ENCODE measurements at places on chromosomes 1 and 21.

GRCh38 chr1:118325550-118326225 lies 140.7 kb upstream of the SPAG17 start:
- H3K4me3 ChIP-seq: no peak overlapping the region
- H3K27me3 ChIP-seq: no peaks in the 10 kb centered on the region
- no peaks in the 10 kb centered on the region for H3K4me1 ChIP-seq

DNA sequence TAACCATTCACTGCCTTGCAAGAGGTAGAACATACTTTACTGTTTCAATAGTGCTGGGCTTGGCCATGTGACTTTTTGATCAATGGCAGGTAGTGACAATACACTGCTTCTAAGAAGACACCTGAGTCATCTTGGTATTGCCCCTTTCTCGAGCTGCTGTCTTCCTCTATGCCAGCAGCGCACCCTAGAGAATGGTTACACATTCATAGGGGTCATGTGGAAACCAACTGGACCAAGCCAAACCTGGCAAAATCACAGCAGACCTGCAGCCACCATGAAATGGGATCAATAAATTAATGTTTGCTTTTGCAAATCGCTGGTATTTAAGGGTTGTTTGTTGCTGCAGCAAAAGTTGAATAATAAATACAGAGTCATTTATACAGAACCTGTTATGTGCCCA lies 122.3 kb downstream of the GRIK1 start:
- no peaks in the 10 kb centered on the region for H3K36me3 ChIP-seq
- H3K27me3 ChIP-seq: no peaks in the 10 kb centered on the region
- no peak for DNase-seq
- no peak overlapping the region for H3K27ac ChIP-seq
- H3K4me3 ChIP-seq: no peak overlapping the region

GRCh38 chr1:219906924-219907771 lies 21.2 kb downstream of the SLC30A10 start:
- H3K27ac ChIP-seq: no peak overlapping the region
- DNase-seq: no peak
- no peaks in the 10 kb centered on the region for H3K4me1 ChIP-seq
- no peaks in the 10 kb centered on the region for H3K27me3 ChIP-seq

DNA sequence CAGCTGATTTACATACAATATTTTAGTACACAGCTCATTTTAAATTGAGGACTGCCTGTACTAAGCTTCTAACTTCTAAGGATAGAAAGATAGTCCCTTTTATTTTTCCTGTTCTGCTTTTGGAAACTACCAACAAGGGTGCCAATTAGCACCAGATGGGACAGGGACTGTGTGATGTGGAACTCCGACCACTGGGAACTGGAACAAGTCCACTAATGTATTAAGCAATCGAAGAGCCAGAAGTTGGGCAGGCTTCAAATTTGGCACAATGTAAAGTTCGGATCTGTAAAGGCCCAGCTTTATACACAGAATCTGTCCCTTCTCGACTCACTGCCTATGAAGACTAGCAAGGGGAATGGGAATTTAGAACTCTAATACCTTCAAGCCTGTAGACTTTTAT lies 149.3 kb downstream of the ZC3H11B start:
- H3K4me1 ChIP-seq: peaks cover 3% of the 10 kb centered on the region
- H3K27me3 ChIP-seq: no peaks in the 10 kb centered on the region
- DNase-seq: peak; percentile 35

DNA sequence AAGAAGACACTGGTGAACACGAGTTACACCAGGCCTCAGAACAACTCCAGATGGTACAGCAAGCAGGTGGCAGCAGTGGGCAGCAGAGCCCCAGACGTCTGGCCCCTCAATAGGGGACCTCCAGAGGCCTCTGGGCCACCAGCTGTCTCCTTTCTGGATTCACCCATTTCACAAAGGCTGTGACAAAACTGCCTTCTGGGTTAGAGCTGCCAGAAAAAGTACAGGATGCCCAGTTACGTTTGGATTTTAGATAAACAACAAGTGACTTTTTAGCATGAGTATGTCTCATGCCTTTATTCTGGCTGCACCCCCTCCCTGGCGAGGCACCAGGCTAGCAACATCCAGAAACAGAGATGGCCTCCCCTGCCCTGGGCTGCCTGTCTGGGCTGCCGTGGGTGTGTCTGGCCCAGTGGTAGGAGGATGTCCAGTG lies 30.1 kb downstream of the ITPKB start:
- DNase-seq: no peak
- no peak overlapping the region for H3K4me3 ChIP-seq
- H3K27me3 ChIP-seq: no peaks in the 10 kb centered on the region
- H3K27ac ChIP-seq: peak overlapping the region; percentile 10

- H3K4me1 ChIP-seq: no peaks in the 10 kb centered on the region
- no peak overlapping the region for H3K27ac ChIP-seq
- H3K4me3 ChIP-seq: no peak overlapping the region
- no peaks in the 10 kb centered on the region for H3K36me3 ChIP-seq
- no peaks in the 10 kb centered on the region for H3K27me3 ChIP-seq
Measured at GRCh38 chr1:205017001-205017400, 26.0 kb upstream of the CNTN2 start.

DNA sequence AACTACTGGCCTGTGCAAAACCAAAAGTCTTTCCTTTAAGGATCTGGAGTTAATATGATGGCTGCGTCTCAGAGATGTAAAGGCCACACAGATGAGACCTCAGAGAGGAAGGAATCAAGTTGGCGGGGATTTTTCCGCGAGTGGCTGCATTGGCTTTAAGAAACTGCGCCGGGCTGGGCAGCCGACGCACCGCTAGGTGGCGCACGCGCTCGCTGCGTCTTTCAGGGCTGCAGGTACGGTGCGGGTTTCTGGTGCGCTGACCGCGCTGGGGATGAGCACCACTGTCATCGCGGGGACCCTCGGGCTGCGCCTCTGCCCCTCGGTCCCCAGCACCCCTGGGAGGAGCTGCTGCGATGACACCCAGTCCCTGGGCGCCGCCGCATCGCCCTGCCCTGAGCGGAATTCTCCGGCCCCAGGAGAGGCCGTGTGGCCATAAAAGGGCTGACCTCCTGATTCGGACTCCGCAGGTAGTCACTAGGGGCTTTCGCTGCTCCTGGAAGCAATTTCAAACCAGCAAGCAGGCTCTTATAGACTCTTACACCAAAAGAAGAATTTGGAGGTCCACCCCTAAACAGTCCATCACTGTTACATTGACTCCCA lies 241.0 kb downstream of the KCNJ6 start:
- peaks cover 3% of the 10 kb centered on the region for H3K4me1 ChIP-seq
- no peaks in the 10 kb centered on the region for H3K36me3 ChIP-seq
- no peak overlapping the region for H3K4me3 ChIP-seq
- H3K27ac ChIP-seq: no peak overlapping the region
- no peaks in the 10 kb centered on the region for H3K27me3 ChIP-seq

- H3K36me3 ChIP-seq: no peaks in the 10 kb centered on the region
- H3K4me1 ChIP-seq: no peaks in the 10 kb centered on the region
- no peak overlapping the region for H3K4me3 ChIP-seq
Measured at GRCh38 chr1:94000510-94001282, 91.5 kb upstream of the GCLM start.

DNA sequence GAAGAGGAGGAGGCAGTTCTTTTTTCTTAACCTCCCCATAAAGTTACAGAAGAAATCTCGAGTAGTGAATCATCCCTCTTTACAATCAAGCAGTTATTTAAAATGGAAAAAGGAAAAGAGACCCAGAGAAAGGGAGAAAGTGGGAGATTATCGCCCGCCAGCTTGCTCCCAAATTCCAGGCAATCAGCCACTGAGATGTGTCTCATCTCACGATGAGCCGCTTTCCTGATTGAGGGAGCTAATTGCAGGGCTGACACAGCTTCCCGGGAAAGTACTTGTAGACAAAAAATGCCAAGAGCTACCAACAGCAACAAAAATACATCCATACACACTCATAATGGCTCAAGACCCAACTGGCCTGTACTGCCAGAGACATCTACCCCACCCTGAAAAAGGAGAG lies 191.6 kb upstream of the ZC3H12A start:
- no peak overlapping the region for H3K27ac ChIP-seq
- no peak for DNase-seq
- H3K36me3 ChIP-seq: no peaks in the 10 kb centered on the region
- peaks cover 33% of the 10 kb centered on the region for H3K27me3 ChIP-seq
- no peaks in the 10 kb centered on the region for H3K4me1 ChIP-seq

DNA sequence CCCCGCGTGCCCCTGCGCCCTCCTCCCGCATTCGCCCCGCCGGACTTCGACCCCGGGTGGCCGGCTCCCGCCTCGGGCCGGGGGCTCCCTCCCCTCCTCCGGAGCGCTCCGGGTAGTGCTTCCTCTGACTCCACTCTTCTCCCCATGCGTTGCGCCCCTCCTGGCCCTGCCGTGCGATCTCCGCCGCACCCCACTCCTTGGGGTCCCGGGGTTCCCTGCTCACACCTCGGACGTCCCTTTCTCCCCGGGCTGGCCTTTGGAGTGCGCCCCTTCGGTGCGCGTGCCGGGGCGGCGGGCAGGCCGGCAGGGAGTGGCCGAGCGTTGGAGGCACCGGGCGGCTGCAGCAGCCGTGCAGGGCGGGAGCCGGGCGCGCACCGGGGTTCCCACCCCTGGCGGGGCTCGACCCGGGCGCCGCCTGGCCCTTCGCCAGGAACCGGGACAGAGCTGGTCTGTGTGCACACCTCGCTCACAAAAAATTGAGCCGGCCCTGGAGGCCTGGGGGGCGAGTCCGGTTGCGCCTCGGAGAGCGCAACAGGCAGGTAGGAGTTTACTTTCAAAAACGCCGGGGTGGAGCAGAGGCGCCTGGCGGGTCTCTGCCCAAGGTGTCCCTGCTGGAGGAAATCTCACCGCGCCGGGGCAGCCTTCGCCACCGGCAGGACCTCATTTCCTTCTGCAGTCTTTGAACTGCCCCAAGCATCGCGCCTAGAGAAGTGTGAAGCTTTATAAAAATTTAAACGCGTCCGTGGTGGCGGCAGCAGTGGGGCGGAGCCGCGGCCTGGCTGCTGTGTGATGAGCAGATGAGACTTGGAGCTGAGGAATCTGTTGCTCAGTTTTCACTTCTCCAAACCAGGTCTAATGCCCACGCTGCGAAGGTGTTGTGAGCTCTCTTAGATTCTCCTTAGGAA lies 650 bp downstream of the VANGL1 start:
- peak overlapping the region; percentile 86 for H3K4me3 ChIP-seq
- peaks cover 4% of the 10 kb centered on the region for H3K4me1 ChIP-seq
- H3K27me3 ChIP-seq: peaks cover 14% of the 10 kb centered on the region
- DNase-seq: peak; percentile 40
- no peaks in the 10 kb centered on the region for H3K36me3 ChIP-seq

DNA sequence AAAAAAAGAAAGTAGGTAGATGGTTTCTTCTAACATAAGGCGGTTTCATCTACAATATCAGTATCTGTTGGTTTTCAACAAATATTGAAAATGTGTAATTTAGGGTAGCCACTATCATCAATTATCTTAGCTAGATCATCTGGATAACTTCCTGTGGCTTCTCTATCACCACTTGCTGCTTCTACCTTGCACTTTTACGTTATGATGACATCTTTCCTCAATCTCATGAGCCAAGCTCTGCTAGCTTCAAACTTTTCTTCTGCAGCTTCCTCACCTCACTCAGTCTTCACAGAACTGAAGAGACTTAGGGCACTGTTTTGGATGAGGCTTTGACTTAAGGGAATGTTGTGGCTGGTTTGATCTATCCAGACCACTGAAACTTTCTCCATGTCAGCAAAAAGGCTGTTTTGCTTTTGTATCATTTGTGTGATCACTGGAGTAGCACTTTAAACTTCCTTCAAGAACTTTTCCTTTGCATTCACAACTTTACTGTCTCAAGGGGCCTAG lies 144.9 kb upstream of the HP1BP3 start:
- H3K27me3 ChIP-seq: no peaks in the 10 kb centered on the region
- peak overlapping the region; percentile 29 for H3K27ac ChIP-seq
- H3K4me1 ChIP-seq: no peaks in the 10 kb centered on the region
- no peak overlapping the region for H3K4me3 ChIP-seq

- peaks cover 100% of the 10 kb centered on the region for H3K36me3 ChIP-seq
- peak overlapping the region; percentile 50 for H3K27ac ChIP-seq
- H3K4me1 ChIP-seq: peaks cover 20% of the 10 kb centered on the region
- H3K27me3 ChIP-seq: no peaks in the 10 kb centered on the region
Measured at GRCh38 chr1:15937706-15938168, 38.2 kb downstream of the ZBTB17 start.

- no peak overlapping the region for H3K27ac ChIP-seq
- H3K36me3 ChIP-seq: no peaks in the 10 kb centered on the region
- H3K4me1 ChIP-seq: no peaks in the 10 kb centered on the region
- no peaks in the 10 kb centered on the region for H3K27me3 ChIP-seq
- DNase-seq: no peak
Measured at GRCh38 chr1:55584526-55585401, 369.6 kb upstream of the USP24 start.

- no peak overlapping the region for H3K4me3 ChIP-seq
- H3K4me1 ChIP-seq: no peaks in the 10 kb centered on the region
- no peaks in the 10 kb centered on the region for H3K27me3 ChIP-seq
- DNase-seq: no peak
- H3K36me3 ChIP-seq: no peaks in the 10 kb centered on the region
- H3K27ac ChIP-seq: no peak overlapping the region
Measured at GRCh38 chr1:106613861-106614260, 442.6 kb upstream of the PRMT6 start.

GRCh38 chr1:24484199-24484598 lies 18.4 kb upstream of the RCAN3 start:
- H3K4me1 ChIP-seq: no peaks in the 10 kb centered on the region
- no peak for DNase-seq
- H3K4me3 ChIP-seq: no peak overlapping the region
- H3K27me3 ChIP-seq: no peaks in the 10 kb centered on the region
- H3K27ac ChIP-seq: no peak overlapping the region

- H3K27me3 ChIP-seq: no peaks in the 10 kb centered on the region
- H3K36me3 ChIP-seq: no peaks in the 10 kb centered on the region
- no peak for DNase-seq
- H3K4me1 ChIP-seq: no peaks in the 10 kb centered on the region
Measured at GRCh38 chr1:194473766-194474165, 1287.4 kb upstream of the B3GALT2 start.

DNA sequence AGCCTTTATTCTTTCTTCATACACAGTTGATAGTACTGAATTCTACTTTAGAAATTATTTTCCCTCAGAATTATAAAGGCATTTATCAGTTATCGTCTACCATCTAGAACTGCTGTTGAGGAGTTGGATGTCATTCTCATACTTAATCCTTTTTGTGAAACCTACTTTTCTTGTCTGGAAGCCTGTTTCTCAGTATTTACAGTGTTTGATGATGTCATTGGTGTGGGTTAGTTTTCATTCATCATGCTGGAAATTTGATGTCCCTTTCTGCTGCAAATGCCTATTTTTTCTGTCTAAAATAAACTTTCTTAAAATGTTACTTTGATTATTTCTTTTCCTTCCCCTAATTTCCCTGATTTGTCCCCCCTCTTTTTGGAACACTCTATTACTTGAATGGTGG lies 22.8 kb upstream of the ZNF281 start:
- H3K4me3 ChIP-seq: no peak overlapping the region
- no peaks in the 10 kb centered on the region for H3K4me1 ChIP-seq
- no peaks in the 10 kb centered on the region for H3K27me3 ChIP-seq
- H3K36me3 ChIP-seq: no peaks in the 10 kb centered on the region
- DNase-seq: no peak

- no peak overlapping the region for H3K27ac ChIP-seq
- no peaks in the 10 kb centered on the region for H3K36me3 ChIP-seq
- DNase-seq: no peak
- peaks cover 10% of the 10 kb centered on the region for H3K4me1 ChIP-seq
Measured at GRCh38 chr1:100414693-100415497, 62.6 kb downstream of the CDC14A start.
